ENCODE measurements at places on chromosomes 4 and X. TPM values are rescaled to one million over a fixed set of nuclear protein-coding genes. Genes with fewer than 3 reads are reported as not detected.

GRCh38 chrX:106170318-106170717, 2.2 kb downstream of the PWWP3B start:
- no peak overlapping the region for H3K4me3 ChIP-seq
- H3K36me3 ChIP-seq = no peaks in the 10 kb centered on the region
- DNase-seq = no peak
- no peaks in the 10 kb centered on the region for H3K4me1 ChIP-seq
- no peaks in the 10 kb centered on the region for H3K27me3 ChIP-seq
- H3K27ac ChIP-seq = no peak overlapping the region

GRCh38 chrX:112081781-112082652, 559 bp downstream of the TRPC5 start:
- no peak overlapping the region for H3K27ac ChIP-seq
- DNase-seq = no peak
- no peaks in the 10 kb centered on the region for H3K4me1 ChIP-seq

GRCh38 chrX:19334945-19335626, 8.6 kb upstream of the PDHA1 start:
- H3K4me1 ChIP-seq = no peaks in the 10 kb centered on the region
- H3K27me3 ChIP-seq = no peaks in the 10 kb centered on the region
- no peak overlapping the region for H3K27ac ChIP-seq
- DNase-seq = peak; percentile 12

DNA sequence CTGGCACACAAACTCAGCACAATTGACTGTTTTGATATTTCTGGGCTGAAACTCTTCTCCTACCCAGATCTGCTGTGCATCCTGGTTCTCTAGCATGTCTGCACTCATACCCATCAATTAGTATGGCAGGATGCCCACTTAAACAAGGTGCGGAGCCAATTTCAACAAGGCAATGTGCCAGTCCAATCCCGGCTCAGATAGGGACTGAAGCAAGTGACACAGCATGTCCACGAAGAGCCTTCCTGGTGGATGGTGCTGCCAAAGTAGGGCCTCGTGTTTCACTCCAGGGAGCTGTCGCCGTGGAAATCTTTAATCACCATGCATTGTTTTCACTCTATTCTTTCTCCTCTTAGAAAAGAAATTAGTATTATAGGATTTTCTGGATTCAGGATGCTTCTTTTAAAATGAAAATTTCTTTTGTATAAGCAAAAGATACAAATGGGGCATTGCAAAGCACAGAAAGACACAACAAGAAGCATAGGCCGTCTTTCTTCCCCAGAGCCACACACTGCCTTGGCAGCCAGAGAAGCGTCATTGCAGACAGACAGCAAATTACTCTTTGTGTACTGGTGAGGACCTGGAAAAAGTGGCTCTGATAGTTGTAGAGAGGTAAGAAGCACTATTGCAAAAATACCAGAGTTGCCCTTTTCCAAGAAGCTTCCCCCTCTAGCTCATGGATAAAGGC, 40.6 kb upstream of the LSM6 start:
- no peak overlapping the region for H3K4me3 ChIP-seq
- no peaks in the 10 kb centered on the region for H3K27me3 ChIP-seq
- H3K4me1 ChIP-seq = no peaks in the 10 kb centered on the region
- no peak for DNase-seq

UCHL1 gene
- 0.83 TPM for total RNA-seq

TBC1D8B gene
- total RNA-seq = 1.1 TPM

GRCh38 chrX:55919367-55920221, 202.0 kb downstream of the RRAGB start:
- H3K27me3 ChIP-seq = no peaks in the 10 kb centered on the region
- H3K27ac ChIP-seq = no peak overlapping the region
- H3K36me3 ChIP-seq = no peaks in the 10 kb centered on the region
